Dermis lymphatic vessel endothelial cell (primary cell): ENCODE measurements at places on chromosomes 6 and 20. TPM values are rescaled to one million over a fixed set of nuclear protein-coding genes. Genes with fewer than 3 reads are reported as not detected.

The CCN6 gene
- total RNA-seq, result not detected in 2 replicates

The DNAH8 gene
- under 0.01 TPM in 2 replicates for total RNA-seq

The TBXT gene
- total RNA-seq, result not detected in 2 replicates

The FAM162B gene
- total RNA-seq, result 6.5 and 7.9 TPM in 2 replicates

The CRISP3 gene
- not detected in 2 replicates for total RNA-seq

The C20orf202 gene
- under 0.01 and 0.17 TPM in 2 replicates for total RNA-seq

The SLC35D3 gene
- not detected in 2 replicates for total RNA-seq

The C6orf58 gene
- 0.11 TPM in 1 of 2 replicates, not detected in the other for total RNA-seq

The HLA-DQA1 gene
- total RNA-seq, result not detected in 2 replicates

The ETV7 gene
- not detected in 2 replicates for total RNA-seq

The MCCD1 gene
- not detected in 2 replicates for total RNA-seq

The LCA5 gene
- 1.6 and 2.9 TPM in 2 replicates for total RNA-seq

The TMEM170B gene
- 1.6 and 1.7 TPM in 2 replicates for total RNA-seq

The TMEM181 gene
- 35.9 and 47.9 TPM in 2 replicates for total RNA-seq

The SPDEF gene
- not detected in 2 replicates for total RNA-seq

The CST2 gene
- total RNA-seq, result not detected in 2 replicates

The DDO gene
- 3.6 and 4.3 TPM in 2 replicates for total RNA-seq

The CST5 gene
- total RNA-seq, result not detected in 2 replicates

The TAGAP gene
- total RNA-seq, result not detected in 2 replicates

The C2 gene
- 0.17 and 0.22 TPM in 2 replicates for total RNA-seq

The HLA-DMA gene
- 0.43 and 1.0 TPM in 2 replicates for total RNA-seq

The ACOT13 gene
- total RNA-seq, result 4.6 and 5.1 TPM in 2 replicates

The C20orf141 gene
- total RNA-seq, result not detected in 2 replicates

The TFAP2A gene
- 0.11 TPM in 1 of 2 replicates, not detected in the other for total RNA-seq

The RPS6KA2 gene
- total RNA-seq, result 242 and 244 TPM in 2 replicates

The TSPO2 gene
- total RNA-seq, result not detected in 2 replicates

The BNIP5 gene
- total RNA-seq, result not detected in 2 replicates

The IRAK1BP1 gene
- total RNA-seq, result 2.1 and 3.2 TPM in 2 replicates

The SIRT5 gene
- total RNA-seq, result 7.2 and 9.4 TPM in 2 replicates

The YIPF3 gene
- 97.2 and 114 TPM in 2 replicates for total RNA-seq

The ZC2HC1B gene
- not detected in 2 replicates for total RNA-seq

The CAGE1 gene
- total RNA-seq, result 0.11 and 0.17 TPM in 2 replicates

The CCN5 gene
- total RNA-seq, result under 0.01 TPM in 1 of 2 replicates, not detected in the other

The ADGB gene
- not detected in 2 replicates for total RNA-seq

The MTFR2 gene
- total RNA-seq, result 0.54 and 1.1 TPM in 2 replicates

The IP6K3 gene
- total RNA-seq, result not detected in 2 replicates

The CTAGE9 gene
- total RNA-seq, result not detected in 2 replicates

The SLC4A11 gene
- 7.8 and 8.9 TPM in 2 replicates for total RNA-seq

The BANF2 gene
- not detected in 2 replicates for total RNA-seq

The PRND gene
- total RNA-seq, result under 0.01 and 0.34 TPM in 2 replicates

The HFE gene
- 2.8 and 3.5 TPM in 2 replicates for total RNA-seq

The TCF15 gene
- total RNA-seq, result 0.34 and 1.1 TPM in 2 replicates

The TGM3 gene
- total RNA-seq, result not detected in 2 replicates

The RGS17 gene
- total RNA-seq, result 2.8 and 5.5 TPM in 2 replicates

The PGM3 gene
- total RNA-seq, result 69.0 and 72.3 TPM in 2 replicates

The REM1 gene
- total RNA-seq, result 0.11 TPM in 1 of 2 replicates, not detected in the other

The AIF1 gene
- total RNA-seq, result 0.17 TPM in 1 of 2 replicates, not detected in the other

The POPDC3 gene
- 0.26 and 0.33 TPM in 2 replicates for total RNA-seq

The PDE7B gene
- 4.5 and 18.2 TPM in 2 replicates for total RNA-seq
